ENCODE measurements at places on chromosomes 2 and 18. TPM values are rescaled to one million over a fixed set of nuclear protein-coding genes. Genes with fewer than 3 reads are reported as not detected.

The SERPINB13 gene
- not detected for total RNA-seq

- no peak for DNase-seq
These were observed 79.0 kb upstream of the ID2 start for GRCh38 chr2:8602809-8603208.

The MXD1 gene
- 21.1 TPM for total RNA-seq

DNA sequence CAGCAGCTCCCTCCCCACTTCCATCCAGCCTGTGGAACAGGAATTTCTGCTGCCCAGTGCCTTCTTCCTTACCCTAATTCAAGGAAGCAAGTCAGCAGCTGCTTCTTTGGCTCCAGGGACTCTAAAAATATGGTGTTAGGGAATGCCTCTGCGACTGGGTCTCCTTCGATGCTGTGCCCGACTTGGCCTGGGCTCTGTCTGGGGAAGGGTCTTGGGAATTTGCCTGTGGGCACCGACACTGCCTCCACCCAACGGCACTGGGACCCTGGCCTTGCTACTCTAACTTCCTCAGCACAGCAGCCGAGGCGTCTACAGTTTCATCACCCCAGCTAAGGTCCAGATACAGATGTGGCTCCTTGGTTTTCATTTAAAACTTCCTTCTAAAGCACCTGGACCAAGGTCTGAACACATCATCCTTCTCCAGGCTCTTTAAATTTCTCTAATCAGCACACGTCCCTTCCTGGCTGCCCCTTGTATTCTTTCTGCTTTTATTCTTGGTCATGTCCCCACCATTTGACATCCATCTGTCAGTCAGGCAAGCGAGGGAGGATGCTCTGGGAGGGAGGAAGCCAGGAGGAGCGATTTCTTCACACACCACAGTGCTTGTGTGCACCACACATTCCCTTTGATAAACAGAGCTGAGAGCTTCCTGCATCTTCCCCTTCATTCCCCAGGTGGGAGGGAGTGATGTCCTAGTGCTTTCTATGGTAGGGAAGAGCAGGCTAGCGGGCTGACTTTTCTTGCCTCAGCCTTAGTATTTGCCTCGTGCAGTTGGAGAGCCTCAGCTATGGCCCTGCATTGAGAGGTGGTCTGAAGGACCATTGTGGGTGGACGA lies 6.8 kb downstream of the LBH start:
- DNase-seq: no peak

GRCh38 chr2:205675861-205676516 lies 6.3 kb upstream of the NRP2 start:
- no peak for DNase-seq

The MAL gene
- total RNA-seq: 1.9 TPM

The TMX3 gene
- total RNA-seq: 59.6 TPM

GRCh38 chr2:179521944-179522343 lies 257.3 kb upstream of the SESTD1 start:
- DNase-seq: no peak

- no peak for DNase-seq
These were observed 331.3 kb upstream of the CNTNAP5 start for GRCh38 chr2:123693836-123694235.

DNA sequence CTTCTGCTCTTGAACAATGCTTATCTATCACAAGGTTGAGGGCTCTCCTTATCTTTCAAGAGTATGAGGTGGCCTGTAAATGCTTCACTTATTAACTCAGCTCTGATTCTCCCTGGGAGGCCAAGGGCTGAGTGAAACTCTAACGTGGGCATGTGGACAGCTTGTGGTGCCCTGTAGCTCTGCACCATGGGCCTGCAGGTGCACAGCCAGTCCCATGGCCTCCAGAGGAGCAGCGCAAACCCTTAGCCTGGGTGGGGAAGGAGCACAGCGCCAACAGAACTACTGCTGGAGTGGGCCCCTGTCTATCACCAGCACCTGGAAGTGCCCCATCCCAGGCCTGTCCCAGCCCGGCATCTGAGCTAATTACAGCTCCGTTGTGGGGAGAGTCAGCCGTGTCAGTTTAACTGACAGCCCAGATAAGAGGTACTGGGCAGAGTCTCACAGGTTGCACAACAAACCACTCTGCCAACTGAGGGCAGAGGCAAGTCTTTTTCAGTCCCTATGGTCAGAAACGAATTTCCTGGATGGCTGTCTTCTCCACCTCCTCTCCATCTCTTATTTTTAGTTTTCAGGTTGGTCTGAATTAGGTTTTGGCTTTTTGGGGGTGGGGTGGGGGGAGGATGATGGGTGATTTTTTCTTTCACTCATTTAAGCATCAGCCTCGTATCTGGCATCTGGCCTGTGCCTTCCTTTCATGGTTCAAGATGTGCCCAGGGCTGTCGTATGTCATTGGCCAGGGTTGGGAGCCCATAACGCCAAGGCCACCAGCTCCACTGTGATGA lies 219.5 kb downstream of the BCL2 start:
- DNase-seq: no peak

- DNase-seq: no peak
These were observed at the start of gene RFTN2 for GRCh38 chr2:197675246-197675645. Gene RFTN2 (minus strand): TSS chr2:197675587. CDS start chr2:197675458, 129 bp downstream.
